ENCODE measurements at places on chromosomes 1 and 21. TPM values are rescaled to one million over a fixed set of nuclear protein-coding genes. Genes with fewer than 3 reads are reported as not detected.

The RHBDL2 gene
- 9.4 TPM for total RNA-seq

The OR2T6 gene
- total RNA-seq = not detected

The MSTO1 gene
- 87.5 TPM for total RNA-seq

The CD52 gene
- not detected for total RNA-seq

The FMO5 gene
- 1.0 TPM for total RNA-seq

DNA sequence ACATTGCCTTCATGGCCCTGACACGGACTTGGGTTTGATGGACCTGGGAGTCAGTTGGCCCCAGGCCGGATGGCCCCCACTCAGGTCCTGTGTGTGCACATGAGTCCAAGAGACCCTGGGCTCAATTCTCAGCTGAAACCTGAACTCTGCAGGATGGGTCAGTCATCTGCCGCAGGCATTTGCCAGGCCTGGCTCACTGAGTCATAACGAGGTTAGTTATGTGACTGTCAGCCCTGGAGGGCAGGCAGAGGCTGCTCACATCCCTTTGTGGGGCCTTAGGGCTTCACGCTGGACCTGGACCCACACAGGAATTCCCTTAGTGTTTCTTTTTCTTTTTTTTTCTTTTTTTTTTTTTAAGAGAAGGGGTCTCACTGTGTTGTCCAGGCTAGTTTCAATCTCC, 46.5 kb downstream of the PSMG1 start:
- no peak for DNase-seq

DNA sequence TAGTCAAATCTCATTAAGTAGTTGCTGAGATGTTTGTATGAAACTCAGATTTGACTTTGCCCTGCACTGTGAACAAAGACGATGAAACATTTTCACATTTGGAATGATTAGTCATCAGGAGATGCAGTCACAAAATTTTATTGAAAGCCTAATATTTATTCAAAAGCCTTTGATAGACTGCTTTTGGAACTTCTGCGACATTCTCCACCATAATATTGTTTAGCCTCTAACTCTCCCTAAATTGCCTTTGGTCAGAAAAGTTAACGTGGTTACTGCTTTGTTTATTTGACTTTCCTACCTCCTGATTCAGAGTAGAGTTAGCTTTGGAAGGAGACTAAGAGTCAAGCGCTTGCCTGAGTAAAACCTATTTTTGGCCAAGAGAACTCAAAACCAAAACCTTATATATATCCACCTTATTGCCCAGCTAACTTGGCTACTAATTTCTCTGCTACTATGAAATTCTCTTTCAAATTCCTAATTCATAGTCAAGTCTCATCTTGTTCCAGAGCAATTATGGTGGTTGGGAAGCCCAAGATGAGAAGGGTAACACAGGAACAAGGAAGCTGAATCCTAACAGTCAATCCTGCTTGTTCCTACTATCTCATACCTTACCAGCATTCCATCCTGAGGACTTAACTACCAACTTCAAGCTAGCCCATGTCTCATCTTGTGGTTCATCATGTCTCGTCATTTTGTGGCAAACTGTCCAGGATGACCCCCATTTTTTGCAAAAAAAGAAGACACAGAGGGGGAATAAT, 429.6 kb downstream of the USP25 start:
- no peak for DNase-seq

DNA sequence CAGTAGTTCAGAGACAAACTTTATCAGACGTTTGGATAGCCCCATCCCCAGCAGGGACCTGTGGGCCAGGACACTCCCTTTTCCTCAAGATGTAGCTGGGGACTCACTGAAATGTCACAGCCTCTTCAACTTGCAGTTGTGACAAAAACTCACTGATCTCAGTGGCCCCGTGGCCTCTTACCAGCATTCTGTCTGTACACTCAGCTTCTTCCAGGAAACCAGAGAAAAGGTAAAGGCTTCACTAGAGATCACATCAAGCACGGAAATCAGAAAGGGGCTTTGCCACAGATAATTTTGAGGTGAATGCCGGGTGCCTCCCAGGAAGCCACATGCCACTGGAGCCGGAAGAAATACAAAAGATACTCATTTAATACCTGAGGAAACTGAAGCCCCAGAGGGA, 122.2 kb downstream of the CCDC185 start:
- no peak for DNase-seq

DNA sequence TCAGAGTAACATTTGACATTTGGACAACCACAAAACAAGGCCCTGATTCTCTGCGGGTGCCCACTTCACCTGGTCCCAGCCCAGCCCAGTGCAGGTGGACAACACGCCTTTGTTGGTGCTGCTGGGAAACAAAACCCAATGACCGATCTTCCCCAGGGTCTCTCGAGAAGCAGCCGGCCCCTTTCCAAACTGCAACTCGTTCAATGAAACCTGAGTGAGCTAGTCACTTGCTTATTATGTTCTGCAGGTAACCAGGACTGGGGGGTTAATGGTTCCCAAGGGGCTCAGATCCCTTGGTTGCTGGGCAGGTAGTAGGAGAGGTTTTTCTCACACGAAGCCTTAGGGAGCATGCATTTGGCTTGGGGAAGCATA, 42.9 kb downstream of the ABCG1 start:
- no peak for DNase-seq

GRCh38 chr1:248393050-248393449, 9.8 kb upstream of the OR2T1 start:
- no peak for DNase-seq

- no peak for DNase-seq
These were observed 245.4 kb downstream of the TNR start for GRCh38 chr1:175498002-175498401.

- DNase-seq = no peak
These were observed 324.4 kb downstream of the PCP4 start for GRCh38 chr21:40191616-40192015.

GRCh38 chr1:82934074-82934473, 1064.9 kb downstream of the TTLL7 start:
- DNase-seq = no peak

DNA sequence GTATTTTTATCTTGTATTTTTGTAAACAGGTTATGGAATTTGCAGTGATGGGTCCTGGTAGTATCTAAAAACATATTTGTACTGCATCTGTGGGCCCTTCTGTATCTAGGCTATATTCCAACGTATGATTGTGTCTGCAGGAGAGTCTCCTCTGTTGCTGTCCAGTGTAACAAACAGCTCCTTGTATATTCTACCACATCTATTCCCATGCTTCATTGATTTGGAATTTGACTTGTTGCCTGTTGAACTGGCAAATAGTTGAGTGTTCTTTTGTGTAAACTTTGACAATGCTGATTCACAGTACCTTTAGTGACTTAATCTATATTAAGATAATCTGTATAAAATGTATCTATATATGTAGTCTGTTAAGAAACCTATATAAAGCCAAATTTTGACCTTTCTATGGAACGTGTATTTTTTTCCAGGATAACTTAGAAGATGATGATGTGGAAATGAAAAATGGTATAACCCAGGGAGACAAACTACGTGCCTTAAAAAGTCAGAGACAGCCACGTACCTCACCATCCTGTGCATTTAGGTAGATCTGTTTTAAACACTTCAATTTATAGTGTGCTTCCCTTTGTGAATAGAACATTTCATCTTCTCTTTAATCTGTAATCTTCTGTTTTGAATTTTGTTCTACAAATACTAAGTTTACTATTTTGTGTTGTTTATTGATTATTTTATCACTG, 43.4 kb upstream of the GPR88 start:
- DNase-seq = no peak

GRCh38 chr1:221822591-221822990, 80.7 kb upstream of the DUSP10 start:
- DNase-seq = no peak

GRCh38 chr1:16083486-16083885, 10.0 kb upstream of the FAM131C start:
- DNase-seq = no peak

GRCh38 chr1:229880271-229881170, 186.5 kb upstream of the GALNT2 start:
- DNase-seq = no peak

- DNase-seq = no peak
These were observed 28.9 kb downstream of the TSNAX start for GRCh38 chr1:231557411-231557810.

DNA sequence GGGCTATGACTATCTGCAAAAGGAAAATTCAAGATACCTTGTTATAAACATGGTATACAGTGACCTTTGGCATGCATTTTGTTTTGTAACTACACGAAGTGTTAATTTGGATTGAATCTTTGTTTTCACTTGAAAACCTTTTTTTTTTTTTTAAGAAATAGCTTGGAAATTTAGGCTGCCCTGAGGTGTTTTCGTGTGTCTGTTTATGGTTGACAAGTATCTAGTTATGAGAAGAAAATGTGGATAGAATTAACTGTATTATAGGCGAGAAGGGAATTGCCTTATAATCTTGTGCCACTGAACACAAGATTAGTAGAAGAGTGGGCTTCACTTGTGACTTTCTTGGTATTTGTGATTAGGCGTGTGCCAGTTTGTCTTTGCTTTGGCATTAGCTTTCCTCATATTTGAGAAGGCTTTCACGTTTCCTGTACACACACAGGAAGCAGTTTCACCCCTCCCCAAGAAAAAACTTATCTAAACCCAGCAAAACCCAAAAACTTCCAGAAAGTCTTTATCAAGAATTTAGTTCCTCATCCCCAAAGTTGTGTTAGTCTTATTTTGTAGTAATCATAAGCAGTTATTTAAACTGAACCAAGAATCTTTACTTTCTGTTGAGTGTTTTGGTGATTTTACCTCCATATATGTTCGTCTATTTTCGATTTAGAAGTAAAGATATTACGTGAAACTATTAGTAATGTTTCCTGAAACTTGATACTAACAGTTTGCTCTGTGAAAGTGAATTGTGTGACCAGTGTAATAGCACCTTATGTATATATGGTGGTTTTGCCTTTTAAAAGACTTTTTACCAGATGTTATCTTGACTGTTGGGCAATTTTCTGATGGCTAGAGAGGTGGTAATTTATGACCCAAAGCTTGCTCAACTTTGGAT, 3.8 kb downstream of the DYRK1A start:
- no peak for DNase-seq
